ENCODE measurements at places on chromosomes 12 and 14. TPM values are rescaled to one million over a fixed set of nuclear protein-coding genes. Genes with fewer than 3 reads are reported as not detected.
A peak's percentile ranks its signal among the peaks of the same experiment; 100 is the strongest.

CD69 gene
- total RNA-seq: 0.49 TPM

POTEG gene
- total RNA-seq: not detected

KRT2 gene
- not detected for total RNA-seq

LRIG3 gene
- total RNA-seq: 2.9 TPM

SLC5A8 gene
- total RNA-seq: not detected

KIF5A gene
- 0.14 TPM for total RNA-seq

GDF3 gene
- 0.30 TPM for total RNA-seq

IFI27 gene
- total RNA-seq: 95.2 TPM

SRRM4 gene
- 0.19 TPM for total RNA-seq

ATP5F1B gene
- 1,044 TPM for total RNA-seq

LRTM2 gene
- not detected for total RNA-seq

GLI1 gene
- total RNA-seq: 0.61 TPM

CLEC12A gene
- 0.66 TPM for total RNA-seq

PLCZ1 gene
- not detected for total RNA-seq

DNA sequence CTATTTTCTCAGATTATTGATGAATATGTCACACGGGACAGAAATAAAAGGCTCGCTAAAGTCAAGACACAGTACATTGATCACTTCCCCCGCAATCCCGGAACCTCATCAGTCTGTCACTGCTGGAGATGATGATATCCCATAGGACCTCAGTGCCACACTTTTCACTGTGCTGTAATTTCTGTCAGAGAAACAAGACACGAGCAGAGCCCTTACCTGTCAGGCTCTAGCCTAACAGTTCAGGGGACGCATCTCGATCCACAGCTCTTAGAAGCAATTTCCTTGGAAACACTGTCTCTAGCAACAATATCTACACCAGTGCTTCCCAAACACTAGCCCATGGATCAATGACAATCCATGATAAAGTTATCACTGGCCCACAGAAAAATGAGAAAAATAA is 140.0 kb downstream of the GRIN2B start:
- DNase-seq: no peak

DNA sequence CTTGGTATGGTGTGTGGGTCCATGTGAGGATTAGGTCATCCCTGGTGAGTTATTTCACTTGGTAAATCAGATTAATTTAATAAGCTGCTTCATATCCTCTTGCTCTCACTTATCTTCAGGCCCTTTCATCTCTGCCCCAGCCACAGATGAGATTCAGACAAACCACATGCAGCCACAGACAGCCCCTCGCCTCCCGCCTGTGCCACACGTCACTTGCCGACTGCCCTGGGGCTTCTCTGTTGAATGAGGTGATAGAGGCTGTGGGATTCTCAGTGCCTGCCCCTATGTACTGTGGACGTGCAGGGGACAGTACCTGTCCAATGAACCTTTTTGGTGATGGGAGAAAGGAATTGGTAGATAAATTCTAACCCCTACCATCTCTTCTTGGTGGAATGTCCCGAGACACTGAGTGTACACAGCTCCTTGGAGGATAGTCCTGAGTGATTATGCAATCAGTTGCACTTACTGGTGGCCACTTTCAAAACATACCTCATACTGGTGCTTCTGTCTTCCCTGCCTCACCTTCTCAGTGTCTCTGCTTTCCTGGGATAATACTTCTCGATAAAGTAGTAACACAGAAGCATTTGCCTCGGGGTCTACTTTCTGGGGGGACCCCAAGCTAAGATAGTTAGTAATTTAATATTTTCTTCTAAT is 248.7 kb downstream of the TTC6 start:
- no peak for DNase-seq

DNA sequence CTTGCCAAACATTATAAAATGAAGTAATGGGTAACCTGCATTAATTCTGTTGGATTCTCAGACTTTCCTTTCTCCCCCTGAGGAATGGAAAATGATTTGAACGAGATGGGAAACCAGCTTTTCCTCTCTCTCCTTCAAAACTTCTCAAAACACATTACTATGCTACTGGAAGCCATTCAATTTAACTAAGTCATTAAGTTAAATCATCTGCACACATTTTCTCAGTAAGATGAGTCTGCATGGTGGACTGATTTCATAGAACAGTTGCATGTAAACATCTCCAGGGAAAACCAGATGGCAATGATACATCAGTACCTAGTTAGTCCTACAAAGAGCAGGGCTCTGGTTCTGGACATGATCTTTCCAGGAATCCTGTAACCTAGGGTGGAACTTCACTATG is 59.9 kb downstream of the BMP4 start:
- DNase-seq: no peak

GRCh38 chr12:90953956-90954421 is 987 bp downstream of the CCER1 start:
- DNase-seq: peak; percentile 16

DNA sequence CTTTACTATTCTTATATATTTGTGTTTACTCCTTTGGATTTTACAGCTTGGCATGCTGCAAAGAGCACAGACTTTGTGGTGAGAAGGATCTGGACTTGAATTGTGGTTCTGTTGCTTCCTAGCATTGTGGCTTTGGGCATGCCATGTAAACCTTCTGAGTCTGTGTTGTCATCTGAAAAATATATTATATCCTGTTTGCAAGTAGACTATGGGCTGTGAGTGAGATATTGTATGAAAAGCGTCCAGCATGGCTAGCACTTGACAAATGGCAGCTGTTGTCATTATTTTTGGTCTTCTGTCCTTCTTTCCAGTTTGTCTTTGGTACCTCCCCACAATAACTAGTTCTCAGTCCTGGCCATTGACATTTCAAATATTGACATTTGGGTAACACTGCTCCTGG is 61.8 kb upstream of the DACT1 start:
- DNase-seq: no peak

GRCh38 chr14:37623426-37623951 is 28.1 kb downstream of the TTC6 start:
- DNase-seq: no peak

GRCh38 chr12:51773145-51773869 is 75.2 kb downstream of the FIGNL2 start:
- no peak for DNase-seq

GRCh38 chr14:31411218-31411727 is 9.1 kb downstream of the HEATR5A start:
- DNase-seq: no peak

GRCh38 chr14:73953731-73954130 is 3.6 kb downstream of the COQ6 start:
- no peak for DNase-seq

DNA sequence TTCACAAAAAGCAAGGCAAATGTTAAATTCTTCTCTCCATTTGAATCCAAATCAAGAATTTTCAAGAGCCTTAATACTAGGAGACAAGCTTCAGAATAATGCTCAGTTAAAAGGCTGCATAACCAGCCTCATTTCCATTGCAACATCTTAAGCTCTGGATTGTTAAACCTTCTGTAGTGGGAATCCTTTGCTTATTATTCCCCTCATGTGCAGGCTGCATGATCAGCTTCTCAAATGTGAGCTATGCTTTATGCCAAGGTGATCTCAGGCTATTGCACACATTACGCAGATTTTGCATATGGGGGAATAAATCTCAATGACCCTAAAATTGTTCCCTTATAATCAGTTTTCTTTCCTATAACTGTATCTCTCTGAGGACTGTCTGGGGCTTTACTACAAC is 71.7 kb upstream of the CCDC196 start:
- DNase-seq: no peak

GRCh38 chr12:121711361-121712189 is 977 bp upstream of the TMEM120B start:
- no peak for DNase-seq

GRCh38 chr12:113643177-113643974 is 171.7 kb upstream of the LHX5 start:
- DNase-seq: no peak

DNA sequence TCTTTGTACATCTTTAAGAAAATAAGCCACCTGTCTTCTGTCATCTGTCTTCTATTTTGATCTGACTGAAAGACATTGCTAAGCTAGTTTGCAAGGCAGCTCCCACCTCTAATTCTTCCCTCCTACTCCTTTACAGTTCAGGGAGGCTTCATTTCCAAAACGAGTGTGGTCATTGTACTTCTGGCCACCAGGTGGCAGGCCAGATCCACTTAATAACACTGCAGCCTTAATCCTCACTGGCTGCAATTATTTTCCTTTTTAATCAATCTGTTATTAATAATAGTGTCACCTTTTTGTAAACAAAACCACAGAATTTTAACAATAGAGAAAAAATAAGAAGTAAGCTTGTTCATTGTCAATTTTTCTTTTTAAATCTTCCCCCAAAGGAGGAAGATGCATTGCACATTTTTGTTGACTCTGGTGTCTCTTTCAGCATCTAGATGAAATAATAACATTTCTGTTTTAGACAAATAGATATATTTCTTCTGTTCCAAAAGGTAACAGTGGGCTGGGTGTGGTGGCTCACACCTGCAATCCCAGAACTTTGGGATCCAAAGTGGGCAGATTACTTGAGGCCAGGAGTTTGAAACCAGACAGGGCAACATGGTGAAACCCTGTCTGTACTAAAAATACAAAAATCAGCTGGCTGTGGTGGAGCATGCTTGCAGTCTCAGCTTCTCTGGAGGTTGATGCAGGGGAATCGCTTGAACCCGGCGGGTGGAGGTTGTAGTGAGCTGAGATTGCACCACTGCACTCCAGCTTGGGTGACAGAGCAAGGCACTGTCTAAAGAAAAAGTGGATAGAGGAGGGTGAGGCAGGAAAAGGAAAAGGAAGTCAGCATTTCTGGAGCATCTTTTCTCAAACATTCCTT is 23.3 kb downstream of the GABARAPL1 start:
- DNase-seq: no peak

DNA sequence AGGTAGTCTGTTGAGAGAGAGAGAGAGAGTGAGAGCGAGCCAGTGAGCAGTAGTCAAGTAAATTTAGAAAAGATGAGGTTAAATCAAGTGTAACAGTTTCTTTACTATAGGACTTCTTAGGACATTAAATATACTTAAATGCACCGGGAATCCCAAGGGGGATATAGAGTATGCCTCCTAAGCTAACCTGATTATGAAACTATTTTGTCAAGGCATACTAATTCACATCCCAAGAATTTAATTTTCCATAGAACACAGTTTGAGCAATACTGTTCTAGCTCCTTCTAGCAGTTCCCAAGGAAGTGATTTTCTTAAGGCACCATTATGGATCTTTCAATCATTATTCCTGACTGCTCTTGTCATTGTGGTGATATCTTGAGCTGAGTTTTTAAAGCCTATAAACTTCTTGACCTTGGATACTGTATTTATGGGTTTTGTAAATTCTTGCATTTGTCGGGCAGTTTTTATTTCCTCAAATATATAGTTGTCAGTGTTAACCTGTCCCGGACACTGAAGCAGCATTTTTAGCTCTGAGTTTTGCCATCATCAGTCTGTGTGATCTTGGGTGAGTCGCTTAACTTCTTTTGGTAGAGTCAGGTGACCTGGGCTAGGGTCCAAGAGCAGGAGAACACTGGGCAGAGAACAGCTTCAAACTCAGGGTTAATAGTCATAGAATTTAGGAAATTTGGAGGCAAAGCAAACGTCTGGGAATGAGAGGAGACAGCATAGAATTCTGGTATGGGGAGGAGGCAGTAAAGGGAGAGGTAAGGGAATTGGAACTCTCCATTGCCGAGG is 196.5 kb upstream of the FRMD6 start:
- no peak for DNase-seq

Measured in psoas muscle (tissue), 8 donors.